Choroid plexus epithelial cell (primary cell): ENCODE measurements at places on chromosomes 13 and 19.
A peak's percentile ranks its signal among the peaks of the same experiment; 100 is the strongest.

DNA sequence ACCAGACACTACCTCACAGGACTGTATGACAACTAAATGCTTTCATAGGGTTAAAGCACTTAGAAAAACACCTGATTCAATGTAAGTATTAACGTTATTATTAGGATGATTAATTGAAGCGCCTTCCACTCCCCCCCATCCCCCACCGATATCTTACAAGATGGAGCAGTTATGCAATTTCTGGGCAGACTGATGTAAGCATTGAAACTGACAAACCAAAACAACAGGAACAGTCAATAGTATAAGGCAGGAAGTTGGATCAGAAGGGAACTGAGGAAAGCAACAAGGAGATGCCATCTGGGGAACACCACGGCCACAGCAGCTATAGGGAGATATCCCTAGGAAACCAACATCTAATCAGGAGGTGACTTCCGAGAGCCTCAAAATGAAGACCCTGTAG, 3.8 kb downstream of the LCP1 start:
- no peak for DNase-seq

GRCh38 chr13:85993567-85993966, 194.3 kb upstream of the SLITRK6 start:
- DNase-seq = no peak

DNA sequence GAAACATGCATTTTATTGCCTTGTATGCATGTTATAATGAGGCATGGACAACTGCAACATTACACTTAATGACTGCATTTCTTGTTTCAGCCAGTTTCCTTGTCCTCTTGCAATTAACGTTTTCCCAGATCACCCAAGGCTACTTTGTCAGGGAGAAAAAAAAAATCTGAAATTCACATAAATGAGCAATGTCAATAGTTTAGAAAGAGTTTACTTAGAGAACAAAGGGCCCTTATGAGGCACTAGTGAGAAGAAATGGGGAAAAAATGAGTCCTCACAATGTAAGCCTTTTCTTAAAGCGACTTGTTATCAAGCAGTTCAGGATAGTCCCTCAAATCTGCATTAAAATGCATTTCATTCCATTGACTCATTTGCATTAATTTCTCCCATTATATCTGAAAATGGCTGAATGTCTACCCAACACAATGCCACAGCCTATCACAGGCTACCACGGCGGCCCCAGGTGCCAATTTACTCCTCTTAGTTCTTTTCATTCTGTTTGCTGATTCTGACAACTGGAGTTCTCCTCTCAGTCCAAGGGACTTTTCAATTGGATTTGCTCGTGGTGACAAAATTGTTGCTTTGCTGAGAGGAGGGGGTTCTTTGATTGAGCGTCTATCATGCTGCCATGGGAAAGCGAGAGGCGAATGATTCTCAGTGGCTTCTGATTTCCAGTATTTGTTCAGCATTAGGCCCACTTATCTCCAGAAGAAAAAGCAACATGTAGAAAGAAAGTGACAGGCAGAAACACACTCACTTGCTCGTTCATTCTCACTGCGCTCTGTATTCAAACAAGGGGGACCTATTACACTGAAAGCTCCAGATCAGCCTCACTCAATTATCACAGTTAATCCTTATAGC, 107.1 kb downstream of the DACH1 start:
- no peak for DNase-seq

GRCh38 chr13:48874165-48874564, 101.5 kb upstream of the FNDC3A start:
- DNase-seq = no peak

DNA sequence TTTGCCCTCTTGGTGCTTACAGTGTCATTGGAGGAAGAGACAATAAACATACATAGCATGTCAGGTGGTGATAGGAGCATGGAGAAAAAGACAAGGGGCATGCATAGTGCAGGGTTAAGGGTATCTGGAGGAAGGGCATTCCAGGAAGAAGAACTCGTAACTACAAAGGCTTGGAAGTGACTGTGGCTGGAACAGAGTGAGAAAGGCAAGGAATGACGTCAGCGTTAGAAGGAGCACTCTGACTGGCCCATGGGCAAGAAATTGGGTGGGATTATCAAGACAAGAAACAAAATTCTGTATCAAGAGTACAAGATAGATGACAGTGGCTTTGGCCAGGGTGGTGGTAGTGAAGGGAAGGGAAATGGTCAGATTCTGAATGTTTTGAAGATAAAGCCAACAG, 11.2 kb downstream of the SMIM17 start:
- no peak for DNase-seq

DNA sequence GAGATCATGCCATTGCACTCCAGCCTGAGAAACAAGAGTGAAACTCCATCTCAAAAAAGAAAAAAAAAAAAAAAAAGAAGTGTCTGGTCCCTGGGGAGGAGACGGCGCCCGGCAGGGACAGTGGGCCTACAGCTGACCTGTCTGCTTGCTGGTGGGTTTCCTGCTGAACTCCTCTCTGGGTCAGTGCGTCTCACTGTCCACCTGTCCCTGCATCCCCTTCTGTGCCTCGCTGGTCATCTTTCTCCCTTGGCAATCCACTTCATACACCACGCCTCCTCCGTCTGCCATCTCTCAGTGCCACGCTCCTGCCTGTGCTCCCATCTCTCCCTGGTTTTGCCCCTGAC, 63.4 kb downstream of the ACSBG2 start:
- DNase-seq = no peak

DNA sequence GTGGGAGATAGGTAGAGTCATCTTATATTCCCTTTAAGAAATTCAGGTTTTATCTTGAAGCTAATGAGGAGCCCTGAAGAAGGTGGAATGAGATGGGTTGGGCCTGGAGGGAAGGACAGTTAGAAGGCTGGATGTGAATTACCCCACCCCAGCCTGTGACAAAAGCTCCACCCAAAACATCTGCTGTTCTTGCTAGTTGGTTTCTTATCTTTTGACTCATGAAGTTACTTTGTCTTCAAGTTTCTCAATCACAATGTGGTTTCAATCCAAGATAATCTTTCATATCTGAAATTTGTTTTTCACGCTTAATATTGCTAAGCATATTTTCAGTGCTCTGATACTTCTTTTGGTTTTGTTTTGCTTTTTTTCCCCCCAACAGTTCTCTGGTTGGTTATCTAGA, 38.3 kb upstream of the HMGB1 start:
- peak; percentile 48 for DNase-seq

DNA sequence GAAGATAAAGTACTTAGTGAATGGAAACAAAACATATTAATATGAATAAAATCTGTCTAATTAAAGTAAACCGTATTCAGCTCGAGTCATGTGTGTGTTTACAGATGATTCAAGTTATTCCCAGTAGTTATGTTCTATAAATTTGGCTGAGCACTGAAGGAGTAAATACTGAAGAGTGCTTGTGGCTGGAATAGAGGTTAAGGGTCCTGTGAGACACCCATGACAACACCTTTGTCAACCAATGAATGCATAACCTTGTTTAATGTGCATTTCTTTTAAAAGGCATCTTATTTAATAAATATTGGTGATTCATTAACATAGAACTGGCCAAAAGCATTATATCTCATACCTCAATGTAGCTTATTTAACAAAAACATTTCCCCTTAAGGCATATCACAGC, 577.8 kb upstream of the SLITRK5 start:
- no peak for DNase-seq

DNA sequence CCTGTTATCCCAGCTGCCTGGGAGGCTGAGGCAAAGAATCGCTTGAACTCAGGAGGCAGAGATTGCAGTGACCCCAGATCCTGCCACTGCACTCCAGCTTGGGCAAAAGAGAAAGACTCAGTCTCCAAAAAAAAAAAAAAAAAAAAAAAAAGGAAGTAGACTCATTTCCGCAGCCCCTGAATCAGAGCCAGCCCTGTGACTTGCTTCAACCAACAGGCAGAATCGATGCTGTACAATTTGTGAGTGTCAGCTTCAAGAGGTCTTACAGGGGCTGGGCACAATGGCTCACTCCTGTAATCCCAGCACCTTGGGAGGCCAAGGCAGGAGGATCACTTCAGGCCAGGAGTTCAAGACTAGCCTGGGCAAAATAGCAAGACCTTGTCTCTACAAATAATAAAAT, 12.8 kb downstream of the ANKRD27 start:
- peak; percentile 69 for DNase-seq

DNA sequence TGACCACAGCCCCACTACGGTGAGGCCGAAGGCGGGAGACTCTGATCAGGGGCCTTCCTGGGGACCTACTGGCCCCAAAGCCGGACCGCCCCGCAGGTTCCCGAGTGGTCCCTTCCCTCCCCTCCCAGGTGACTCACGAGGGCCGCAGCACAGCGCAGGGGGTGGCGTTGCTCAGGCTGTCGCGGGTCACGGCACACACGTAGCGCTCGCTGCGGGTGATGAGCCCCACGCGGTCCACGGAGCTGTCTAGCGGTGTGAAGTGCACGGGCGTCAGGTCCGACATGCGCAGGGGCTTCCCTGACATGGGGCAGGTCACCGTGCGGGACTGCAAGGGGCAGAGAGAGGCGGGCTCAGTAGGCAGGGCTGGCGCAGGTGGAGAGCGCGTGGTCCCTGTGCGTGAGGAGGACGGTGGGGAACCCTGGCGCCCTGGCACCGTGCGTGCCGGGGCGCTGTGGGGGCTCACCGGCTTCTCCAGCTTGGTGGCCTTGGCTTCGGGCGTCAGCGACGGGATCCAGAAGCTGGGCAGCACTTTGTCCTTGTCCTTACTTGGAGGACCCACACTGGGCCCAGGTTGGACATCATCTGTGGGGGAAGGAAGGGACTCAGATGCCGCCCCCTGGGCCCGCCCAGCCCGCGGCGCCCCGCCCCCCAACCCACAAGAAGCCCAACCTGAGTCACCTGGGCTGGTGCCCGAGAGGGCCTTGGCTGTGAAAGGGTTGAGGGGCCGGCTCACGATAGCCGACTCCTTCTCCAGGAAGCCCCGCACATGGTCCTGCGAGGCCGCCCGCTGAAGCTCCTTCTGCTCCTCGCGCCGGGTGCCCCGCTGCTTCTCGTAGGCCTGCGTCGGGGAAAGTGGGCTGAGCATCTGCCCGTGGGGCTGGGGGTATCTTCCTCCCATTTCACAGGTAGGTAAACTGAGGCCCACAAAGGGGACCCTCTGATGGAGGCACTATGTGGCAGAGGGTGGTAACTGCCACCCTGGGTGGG, 23.7 kb downstream of the NOSIP start:
- no peak for DNase-seq

- DNase-seq = peak; percentile 66
These were observed 24.4 kb downstream of the SLC25A15 start for GRCh38 chr13:40813667-40814454.

DNA sequence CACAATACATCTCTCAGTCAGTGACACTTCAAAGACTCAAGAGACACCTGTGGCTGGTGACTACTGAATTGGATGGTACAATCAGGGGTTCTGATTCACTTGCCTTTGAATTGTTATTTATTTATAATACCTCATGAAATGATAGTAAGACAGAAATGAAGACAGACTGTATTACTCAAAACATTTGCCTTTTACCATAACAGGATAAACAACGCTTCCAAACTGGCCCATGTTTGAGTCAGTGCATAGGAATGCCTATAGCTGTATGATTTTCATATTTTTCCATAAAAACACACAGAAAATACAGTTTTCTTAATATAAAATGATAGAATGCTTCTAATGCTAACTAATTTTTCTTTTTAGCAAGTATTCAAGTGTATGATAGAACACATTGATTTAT, 59.5 kb upstream of the FGF14 start:
- peak; percentile 53 for DNase-seq

DNA sequence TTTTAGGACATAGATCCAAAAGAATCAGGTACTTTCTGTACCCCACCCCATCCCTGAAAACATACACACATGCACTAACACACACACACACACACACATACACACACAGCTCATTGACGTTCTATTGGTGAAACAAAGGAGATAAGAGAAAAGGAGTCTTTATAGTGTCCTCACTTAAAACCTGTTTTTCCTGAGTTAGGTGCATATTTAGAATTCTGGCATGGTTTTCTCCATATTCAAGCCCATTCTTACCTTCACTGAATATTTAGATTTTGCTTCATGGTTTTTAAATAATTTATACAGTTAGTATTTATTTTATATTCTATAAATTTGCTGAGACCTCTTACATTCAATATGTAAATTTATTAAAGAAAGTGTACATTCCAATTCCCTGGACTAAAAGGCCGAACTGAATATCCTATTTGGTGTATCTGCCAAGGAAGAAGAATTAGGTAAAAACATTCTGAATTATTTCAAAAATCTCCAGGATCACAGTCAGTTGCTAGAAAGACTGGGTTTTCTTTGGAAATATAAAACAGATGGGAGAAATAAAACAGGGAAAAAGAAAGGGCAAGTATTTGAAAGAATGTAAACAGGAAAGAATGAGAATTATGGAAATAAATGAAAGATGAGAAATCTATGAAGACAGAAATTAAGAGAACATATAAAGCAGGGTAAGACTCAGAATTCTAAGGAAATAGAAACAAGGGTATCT, 556.2 kb downstream of the KCTD12 start:
- no peak for DNase-seq

DNA sequence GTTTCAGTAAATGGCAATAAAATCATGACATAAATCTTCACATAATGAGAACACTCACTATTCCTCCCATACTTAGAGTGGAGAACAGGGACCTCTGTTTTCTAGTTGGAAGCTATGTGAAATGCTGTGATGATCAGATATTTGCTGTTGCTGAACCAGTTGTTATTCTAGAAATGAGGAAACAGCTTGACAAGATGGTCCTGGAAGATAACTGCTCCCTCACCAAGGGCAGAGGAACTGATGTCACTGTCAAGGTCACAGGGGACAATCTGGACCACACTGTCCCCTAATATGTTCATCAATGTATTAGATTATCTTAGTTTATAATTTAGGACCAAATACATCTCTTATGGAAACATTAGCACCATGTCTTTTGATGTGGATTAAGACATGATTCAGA, 1173.3 kb downstream of the PCDH17 start:
- no peak for DNase-seq

GRCh38 chr13:98390086-98390715, 186.7 kb downstream of the STK24 start:
- DNase-seq = peak; percentile 12

GRCh38 chr19:30778061-30778460, 405.9 kb downstream of the ZNF536 start:
- no peak for DNase-seq

GRCh38 chr19:35549174-35549788, 3.9 kb downstream of the TMEM147 start:
- peak; percentile 75 for DNase-seq

- DNase-seq = no peak
These were observed at the start of gene KCNN1 for GRCh38 chr19:17966550-17967256. Gene KCNN1 (plus strand): TSS chr19:17967107. CDS start chr19:17973889, 6,782 bp downstream.

- no peak for DNase-seq
These were observed 34.2 kb downstream of the GNG7 start for GRCh38 chr19:2668175-2668763.

DNA sequence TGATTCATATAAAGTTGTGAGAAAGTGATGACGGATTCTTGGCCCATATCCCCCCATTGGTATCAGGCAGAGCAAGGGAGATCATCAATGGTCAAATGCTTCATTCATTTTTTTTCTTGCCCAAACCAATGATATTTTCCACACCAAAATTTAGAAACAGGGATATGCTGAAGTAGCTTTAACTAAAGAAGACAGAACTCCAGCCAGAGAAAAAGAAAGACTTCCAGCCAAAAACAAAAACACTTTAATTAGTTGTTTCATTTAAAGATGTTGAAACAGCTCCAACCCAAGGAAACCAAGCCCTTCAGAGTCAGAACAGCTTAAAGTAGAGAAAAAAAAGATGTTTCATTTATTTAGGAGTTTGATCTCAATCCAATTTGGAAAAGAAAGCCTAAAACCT, 358.9 kb upstream of the NBEA start:
- no peak for DNase-seq
